ENCODE measurements at places on chromosomes 4 and X.

- no peak for DNase-seq
These were observed 26.1 kb downstream of the ARFIP1 start for GRCh38 chr4:152805818-152806217.

DNA sequence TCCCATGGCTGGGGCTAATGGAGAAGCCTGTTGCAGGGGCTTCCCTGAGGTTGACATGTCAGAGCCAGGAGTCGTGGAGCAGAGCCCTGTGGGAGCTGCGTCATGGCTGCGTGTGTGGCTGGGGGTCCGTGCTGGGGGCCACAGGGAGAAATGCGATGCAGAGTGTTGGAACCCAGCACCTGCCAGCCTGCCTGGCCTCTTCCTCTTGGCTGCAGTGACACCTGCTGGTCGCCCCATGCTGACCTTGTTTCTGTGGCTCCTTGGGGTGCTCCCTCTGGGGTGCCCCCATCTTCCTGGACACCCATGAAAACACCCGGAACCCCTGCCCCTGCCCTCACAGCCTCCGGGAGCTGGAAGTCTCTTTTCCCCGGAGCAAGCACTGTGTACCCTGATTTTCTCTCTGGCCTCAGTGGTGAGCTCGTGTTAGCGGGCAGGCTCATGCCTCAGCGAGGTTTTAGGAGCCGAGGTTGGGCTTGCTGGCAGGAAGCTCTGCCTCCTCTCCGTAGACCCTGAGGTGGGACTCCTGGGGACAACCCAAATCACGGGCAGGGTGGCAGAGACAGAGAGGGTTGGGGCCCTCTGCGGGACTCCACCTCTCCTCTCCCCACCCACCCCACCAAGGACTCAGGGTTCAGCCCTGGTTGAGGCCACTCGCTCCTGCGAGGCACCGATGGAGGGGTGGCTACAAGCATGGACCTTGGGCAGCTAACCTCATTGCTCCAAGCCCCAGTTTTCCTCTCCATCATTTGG is 103.7 kb downstream of the SORCS2 start:
- DNase-seq: no peak

DNA sequence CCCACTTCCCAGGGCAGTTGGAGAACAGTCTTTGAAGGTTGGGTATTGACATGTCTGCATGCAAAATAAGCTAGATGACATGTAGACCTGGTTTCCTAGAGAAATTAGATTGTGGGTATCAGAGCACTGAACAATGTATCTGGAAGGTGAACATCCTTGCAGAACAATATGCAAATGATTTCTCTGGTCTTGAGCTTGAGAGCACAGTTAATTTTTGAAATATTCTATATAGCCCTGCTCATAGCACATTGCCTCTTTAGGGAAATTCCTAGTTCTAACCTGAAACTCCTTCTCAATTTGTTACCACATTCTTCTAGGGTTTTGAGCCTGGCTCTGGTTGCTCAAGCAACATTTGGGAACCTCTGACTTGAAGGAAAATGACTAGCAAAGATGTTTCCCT is 41.6 kb upstream of the LAS1L start:
- DNase-seq: no peak

DNA sequence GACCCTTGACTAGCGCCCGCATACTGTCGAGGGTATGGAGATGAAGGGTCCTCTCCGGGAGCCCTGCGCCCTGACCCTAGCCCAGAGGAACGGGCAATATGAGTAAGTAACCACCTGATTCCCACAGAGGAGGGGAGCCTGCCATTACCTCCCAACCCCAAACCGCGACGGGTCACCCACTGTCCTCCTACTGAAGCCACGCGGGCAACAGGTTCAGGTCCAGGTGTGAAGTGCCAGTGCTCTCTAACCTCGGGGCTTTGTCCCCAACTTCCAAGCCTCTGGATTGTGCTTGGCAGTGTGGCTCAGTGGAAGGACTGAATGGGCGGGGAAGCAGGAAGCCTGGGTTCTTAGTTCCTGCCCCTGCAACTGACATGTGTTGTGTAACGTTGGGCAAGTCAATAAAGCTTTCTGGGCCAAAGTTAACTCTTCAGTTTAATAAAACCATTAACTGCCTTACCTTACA is 694 bp downstream of the OCRL start:
- DNase-seq: no peak

GRCh38 chrX:27242581-27242980 is 220.6 kb downstream of the PPP4R3C start:
- no peak for DNase-seq

DNA sequence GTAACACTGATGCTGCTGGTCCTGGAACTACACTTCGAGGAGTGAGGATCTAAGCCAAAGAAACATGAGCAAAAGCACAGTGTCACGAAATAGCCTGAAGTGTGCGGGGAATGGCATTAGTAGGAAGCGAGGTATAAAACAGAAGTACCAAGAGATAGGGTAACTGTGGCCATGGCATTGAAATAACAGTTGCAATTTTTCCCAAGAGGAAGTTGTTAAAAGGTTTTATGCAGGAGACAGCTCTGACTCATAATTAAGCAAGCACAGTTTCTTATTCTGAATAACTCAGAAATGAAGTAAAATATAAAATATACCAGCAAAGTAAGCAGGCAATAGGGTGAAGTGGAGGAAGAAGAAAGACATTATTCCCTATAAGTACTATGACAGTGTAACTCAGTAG is 90.3 kb upstream of the TMEM150C start:
- DNase-seq: no peak

DNA sequence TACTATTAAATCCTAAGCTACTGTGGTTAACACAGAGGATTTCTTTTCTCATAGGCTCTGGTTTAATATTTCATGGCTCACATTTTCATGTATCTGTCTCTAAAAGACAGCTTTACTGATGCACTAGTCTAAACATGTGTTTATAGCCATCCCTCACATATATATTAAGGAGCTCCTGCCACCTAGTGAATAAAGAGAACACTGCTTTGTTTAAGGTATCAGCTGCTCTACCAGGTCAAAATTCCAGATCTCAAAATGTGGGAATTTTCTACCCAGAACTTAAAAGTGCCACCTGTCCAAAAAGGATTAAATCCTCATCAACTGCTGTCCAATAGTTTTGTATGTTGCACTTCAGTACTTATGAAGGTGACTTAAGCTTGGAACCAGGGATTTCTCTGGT is 188.5 kb upstream of the TEX13C start:
- DNase-seq: no peak

DNA sequence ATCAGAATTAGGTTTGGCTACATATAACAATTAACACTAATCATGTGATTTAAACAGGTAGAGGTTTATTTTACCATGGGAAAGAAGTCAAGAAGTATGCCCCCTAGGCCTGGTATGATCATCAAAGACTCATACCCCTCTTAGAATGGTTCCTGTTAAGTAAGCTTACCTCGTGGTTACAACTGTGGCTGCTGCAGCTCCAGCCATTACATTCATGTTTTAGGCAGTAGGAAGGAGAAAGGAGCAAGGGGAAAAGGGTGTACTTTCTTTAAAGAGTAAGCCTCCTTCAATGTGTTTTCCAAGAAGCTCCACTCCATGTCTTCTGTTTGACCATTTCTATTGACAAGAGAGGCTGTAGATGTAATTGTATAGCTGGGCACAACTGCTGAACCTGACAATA is 94.9 kb upstream of the GATB start:
- DNase-seq: no peak

DNA sequence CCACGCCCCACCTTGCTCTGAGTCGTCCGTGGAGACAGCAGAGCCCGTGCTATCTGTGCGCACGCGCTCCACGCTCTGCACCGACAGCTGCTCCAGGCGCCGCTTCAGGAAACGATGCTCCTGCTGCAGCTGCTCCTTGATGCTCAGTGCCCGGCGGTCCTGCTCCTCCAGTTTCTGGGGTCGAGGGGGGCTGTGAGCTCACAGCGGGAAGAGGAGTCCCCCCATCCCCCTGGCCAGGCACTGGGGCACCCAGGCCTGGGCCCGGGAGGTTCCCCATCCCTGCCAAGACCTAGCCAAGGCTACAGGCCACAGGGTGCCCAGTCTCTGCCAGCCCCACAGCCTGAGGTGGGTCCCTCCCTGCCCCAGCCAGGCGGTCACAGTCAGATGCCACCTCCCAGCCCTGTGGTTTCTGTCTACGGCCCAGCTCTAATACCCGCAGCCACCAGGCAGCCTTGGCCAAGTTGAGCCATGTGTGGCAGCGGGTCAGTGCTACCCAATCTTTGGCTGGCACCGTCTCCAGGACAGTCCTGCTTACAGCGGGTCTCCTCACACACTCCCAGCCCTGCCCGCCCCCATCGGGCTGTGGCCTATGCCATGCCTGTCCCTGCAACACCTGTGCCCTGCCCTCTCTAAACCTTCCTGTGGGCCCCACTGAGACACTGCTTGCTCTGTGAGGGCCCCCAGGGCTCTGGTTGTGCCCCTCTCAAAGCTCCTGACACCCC is 9.3 kb upstream of the HAUS3 start:
- DNase-seq: no peak

GRCh38 chr4:4479366-4479765 is 62.5 kb downstream of the STX18 start:
- DNase-seq: no peak

GRCh38 chrX:130171446-130172126 is at the start of gene RAB33A:
TSS of gene RAB33A (plus strand) at chrX:130171962. CDS start at chrX:130172063, 101 bp downstream.
- DNase-seq: no peak

GRCh38 chr4:15368856-15369255 is 59.0 kb upstream of the C1QTNF7 start:
- no peak for DNase-seq

DNA sequence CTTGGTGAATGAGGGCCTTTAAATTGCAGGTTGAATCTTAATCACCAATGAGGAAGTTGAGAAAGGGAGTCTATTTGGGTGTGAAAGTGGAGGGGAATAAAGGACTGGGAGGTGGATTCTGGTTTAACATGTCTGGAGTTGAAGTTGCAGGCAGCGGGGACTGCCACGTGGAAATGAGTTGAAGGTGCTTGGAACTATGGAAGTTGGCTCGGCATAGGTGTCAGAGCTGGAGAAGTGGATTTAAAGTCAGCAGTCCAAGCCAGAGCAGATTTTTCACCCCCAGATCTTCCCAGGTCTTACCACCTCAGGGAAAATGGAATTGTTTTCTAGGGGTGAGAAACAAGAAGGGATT is 44.9 kb downstream of the TIGD4 start:
- DNase-seq: no peak

DNA sequence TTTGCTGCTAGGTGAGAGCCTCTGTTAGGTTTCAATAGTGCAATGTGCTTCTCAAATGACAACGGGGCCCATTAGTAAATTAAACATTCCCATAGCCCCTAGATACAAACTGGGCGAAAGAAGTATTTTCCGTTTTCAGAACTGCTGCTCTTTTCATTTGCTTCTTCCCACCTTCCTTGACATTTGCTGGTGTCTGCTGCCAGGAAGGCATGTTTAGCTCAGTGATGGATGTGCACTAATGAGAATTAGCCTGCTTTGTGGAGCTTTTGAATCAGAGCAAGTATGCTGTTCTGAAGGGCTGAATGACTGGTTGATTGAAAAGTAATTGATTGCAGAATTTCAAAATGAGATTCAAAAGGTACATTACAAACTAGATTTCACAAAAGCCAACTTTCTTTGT is 57.0 kb downstream of the SHROOM3 start:
- no peak for DNase-seq

DNA sequence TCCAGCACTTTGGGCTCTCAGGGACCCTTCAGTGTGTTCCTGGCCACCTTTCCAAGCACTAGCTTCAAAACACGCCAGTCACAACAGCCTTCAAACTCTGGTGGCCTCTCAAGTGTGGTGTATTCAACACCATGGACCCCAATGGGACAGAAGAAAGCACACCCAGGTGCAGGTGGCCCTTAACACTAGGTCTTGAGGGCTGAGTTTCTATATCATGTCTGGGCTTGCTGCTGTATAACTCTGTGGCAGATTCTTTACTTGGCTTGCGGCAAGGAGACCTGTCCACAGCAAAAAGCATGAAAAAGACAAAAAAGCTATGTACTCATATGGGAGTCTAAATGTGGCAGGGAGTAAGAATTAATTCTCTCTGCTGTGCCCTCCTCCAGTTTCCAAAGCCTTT is 23.1 kb downstream of the MSL3 start:
- DNase-seq: no peak

DNA sequence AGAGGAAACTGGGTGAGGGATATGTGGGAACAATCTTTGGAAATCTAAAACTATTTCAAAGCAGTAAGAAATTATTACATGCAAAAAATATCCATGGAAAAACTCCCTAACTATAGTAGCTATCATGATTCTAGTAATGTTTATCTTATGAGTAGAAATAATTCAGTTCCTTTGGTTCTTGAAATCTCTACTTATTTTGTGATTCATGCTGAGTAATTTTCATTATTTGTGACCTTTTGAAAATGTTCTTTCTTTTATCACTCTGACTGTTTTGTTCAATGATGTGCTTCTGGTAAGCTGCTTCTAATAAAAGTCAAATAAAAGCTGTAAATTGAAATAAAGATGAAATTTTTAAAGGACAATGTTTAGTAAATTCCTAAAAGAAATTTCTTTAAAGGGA is 40.4 kb upstream of the MAGEB10 start:
- DNase-seq: no peak

DNA sequence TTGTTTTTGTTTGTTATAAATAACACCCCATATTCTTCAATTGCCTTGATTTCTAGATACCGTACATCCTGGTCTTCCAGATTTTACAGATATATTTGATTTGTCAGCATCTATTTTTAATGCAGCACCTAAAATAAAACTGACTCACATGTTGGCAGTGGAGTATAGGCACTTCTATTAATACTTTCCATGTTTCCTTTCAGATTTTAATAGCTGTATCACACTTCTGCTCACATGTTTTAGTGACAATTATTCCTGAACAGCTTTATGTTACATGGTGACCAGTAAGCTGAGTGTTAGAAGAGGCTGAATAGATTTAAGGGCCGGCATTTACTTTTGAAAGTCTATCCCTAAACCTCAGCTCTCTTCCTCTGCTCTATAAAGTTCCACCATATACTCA is 46.1 kb downstream of the C4orf46 start:
- no peak for DNase-seq

- no peak for DNase-seq
These were observed 75.0 kb upstream of the ESX1 start for GRCh38 chrX:104329731-104330130.

DNA sequence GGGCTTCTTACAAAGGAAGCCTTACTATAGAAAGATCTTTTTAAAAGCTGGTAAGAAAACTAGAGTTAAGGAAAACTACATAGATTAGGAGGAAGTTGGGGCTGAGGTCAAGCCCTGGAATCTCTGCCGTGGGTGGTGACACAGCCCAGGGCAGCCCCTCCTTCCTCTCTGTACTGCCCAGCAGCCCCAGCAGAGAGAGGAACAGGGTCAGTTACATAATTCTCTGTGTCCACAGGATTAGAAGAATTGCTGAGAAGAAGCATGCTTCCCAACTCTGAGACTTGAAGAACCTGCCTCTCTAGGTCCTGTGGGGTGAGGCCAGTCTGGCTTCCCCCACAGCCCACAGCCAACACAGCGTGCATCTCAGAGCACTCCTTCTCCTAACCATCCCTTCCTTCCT is 9.2 kb upstream of the ABLIM2 start:
- no peak for DNase-seq

Measured in NCI-H510A (cell line).